Ascending aorta (tissue), 2 donors: ENCODE measurements at places on chromosomes 13 and 19. TPM values are rescaled to one million over a fixed set of nuclear protein-coding genes. Genes with fewer than 3 reads are reported as not detected.
A peak's percentile ranks its signal among the peaks of the same experiment; 100 is the strongest.

- H3K4me3 ChIP-seq, result no peak overlapping the region
- H3K27me3 ChIP-seq, result no peaks in the 10 kb centered on the region
- peak overlapping the region; percentile 46 for H3K27ac ChIP-seq
- no peaks in the 10 kb centered on the region for H3K36me3 ChIP-seq
- no peak for DNase-seq
- peaks cover 18% of the 10 kb centered on the region for H3K4me1 ChIP-seq
Observed at GRCh38 chr13:94329754-94330551, 149.5 kb downstream of the DCT start.

DNA sequence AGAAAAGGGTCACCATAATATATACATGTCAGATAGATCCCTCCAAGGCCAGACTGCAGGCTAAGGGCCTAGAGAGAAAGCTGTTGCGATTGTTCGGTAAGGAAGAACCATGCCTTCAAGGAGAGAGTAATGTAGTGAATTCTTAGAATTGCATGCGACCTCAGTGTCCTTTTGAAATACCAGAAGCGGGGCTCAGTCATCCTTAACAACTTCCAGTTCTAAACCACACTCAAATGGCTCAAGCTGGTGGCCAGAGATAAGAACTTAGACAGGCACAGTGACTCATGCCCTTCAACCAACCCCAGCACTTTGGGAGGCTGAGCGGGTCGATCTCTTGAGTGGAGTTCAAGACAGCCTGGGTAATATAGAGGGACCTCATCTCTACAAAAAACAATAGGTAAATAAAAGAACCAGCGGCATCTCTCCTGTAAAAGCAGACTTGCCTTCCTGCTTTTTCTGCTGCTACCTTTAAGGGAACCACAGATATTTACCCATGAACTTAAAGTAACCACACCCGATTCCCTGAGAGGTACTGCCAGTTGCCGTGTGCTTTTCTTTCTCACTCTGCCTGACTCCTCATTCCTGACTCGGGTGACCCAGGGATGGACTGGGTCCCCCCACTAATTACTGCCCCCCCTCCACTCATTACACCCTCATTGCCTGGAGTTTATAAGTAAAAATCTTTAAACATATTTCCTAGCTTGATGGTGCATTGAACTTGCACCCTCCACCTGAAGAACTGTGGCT lies 15.4 kb upstream of the SIGLEC6 start:
- H3K4me3 ChIP-seq, result no peak overlapping the region
- DNase-seq, result no peak
- H3K36me3 ChIP-seq, result no peaks in the 10 kb centered on the region
- no peaks in the 10 kb centered on the region for H3K4me1 ChIP-seq
- no peaks in the 10 kb centered on the region for H3K27me3 ChIP-seq
- no peak overlapping the region for H3K27ac ChIP-seq

GRCh38 chr19:19067276-19068072 lies 3.7 kb downstream of the SLC25A42 start:
- no peak for DNase-seq
- no peak overlapping the region for H3K4me3 ChIP-seq
- no peaks in the 10 kb centered on the region for H3K27me3 ChIP-seq
- no peaks in the 10 kb centered on the region for H3K36me3 ChIP-seq

DNA sequence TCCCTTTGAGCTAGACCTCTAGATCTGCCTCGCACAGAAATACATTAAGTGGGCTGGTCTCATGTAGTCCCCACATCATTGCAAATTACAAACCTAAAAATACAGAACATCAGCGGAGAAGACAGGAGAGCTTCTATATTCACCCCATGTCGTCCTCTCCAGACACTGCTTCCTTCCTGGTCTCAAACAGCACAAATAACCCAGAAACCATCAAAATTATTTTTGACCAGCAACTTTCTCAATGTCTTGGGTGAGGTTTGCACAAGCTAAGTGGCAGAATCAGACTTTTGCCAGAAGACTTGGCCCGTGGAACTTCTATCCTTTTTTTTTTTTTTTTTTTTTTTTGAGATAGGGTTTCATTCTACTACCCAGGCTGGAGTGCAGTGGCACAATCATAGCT lies 28.2 kb downstream of the CLEC17A start:
- H3K4me1 ChIP-seq, result no peaks in the 10 kb centered on the region
- H3K4me3 ChIP-seq, result no peak overlapping the region

GRCh38 chr13:98565726-98566565 lies 11.0 kb downstream of the STK24 start:
- H3K4me1 ChIP-seq, result no peaks in the 10 kb centered on the region
- H3K4me3 ChIP-seq, result peak overlapping the region; percentile 31
- DNase-seq, result no peak
- peak overlapping the region; percentile 80 for H3K27ac ChIP-seq

KLF1 gene
- not detected for total RNA-seq

GRCh38 chr13:80463673-80464352 lies 122.9 kb upstream of the SPRY2 start:
- no peaks in the 10 kb centered on the region for H3K4me1 ChIP-seq
- no peaks in the 10 kb centered on the region for H3K36me3 ChIP-seq
- no peak for DNase-seq

GRCh38 chr13:74289861-74290773 lies 155.9 kb upstream of the KLF12 start:
- H3K36me3 ChIP-seq, result no peaks in the 10 kb centered on the region
- H3K27me3 ChIP-seq, result no peaks in the 10 kb centered on the region
- H3K27ac ChIP-seq, result peak overlapping the region; percentile 50

NKG7 gene
- 30.2 TPM for total RNA-seq

RNF225 gene
- total RNA-seq, result not detected

- no peak for DNase-seq
- no peaks in the 10 kb centered on the region for H3K36me3 ChIP-seq
- no peak overlapping the region for H3K4me3 ChIP-seq
- no peaks in the 10 kb centered on the region for H3K27me3 ChIP-seq
- H3K27ac ChIP-seq, result no peak overlapping the region
Observed at GRCh38 chr13:31067416-31068118, 94.1 kb downstream of the HSPH1 start.

ZNF837 gene
- not detected for total RNA-seq

CEACAM3 gene
- total RNA-seq, result not detected

DNA sequence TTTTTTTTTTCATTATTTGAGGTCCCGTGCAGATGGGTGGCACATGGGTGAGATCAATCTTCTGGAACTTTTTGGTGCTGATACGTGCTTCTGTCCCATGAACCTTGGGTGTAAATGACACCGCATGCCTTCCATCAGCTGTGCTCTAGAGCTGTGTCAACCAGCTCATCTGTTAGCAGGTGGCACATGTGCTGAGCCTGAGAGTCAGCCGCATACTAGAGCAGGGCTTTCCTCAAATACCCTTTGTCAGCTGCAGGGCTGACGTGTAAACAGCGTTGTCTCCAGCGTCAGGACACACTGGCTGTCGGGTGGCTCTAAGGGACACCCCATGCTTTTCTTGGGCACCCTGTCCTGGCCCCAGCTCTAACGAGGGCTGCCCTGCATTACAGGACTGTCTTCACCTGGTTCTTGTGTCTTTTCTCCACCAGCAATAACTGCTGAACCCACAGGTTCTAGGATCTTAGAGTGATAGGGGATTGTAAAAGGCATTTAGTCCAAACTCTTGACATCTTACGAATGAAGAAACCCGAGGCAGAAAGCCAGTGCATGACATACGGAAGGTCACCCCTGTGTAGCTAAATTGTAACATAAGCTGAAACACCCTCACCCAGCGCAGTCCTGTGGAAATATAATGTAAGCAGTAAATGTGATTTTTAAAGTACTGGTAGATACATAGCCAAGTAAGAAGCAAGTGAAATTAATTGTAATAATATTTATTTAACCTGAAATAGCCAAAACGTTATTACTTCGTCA lies 119.5 kb downstream of the LRCH1 start:
- H3K4me3 ChIP-seq, result no peak overlapping the region
- no peaks in the 10 kb centered on the region for H3K27me3 ChIP-seq
- H3K27ac ChIP-seq, result peak overlapping the region; percentile 77
